ENCODE measurements at places on chromosomes 12 and 14.

DNA sequence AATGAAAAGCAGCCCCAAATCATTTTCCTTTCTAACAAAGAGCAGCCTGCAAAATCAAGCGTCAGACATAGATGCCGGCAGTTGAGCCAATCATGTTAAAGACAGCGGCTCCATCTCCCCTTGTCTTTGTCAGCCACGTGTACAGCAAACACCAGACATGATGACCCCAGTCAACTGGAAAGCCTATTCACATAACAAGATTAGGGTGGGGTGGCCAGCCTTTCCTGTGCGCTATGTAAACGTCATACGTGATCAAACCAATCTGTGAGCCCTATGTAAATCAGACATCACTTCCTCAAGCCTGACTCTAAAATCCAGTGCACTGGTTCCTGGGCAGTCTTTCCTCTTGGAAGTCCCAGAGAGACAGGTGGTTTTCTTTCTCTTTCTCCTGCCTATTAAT is 9.9 kb upstream of the FICD start:
- no peak for DNase-seq

GRCh38 chr12:131923260-131923659 is 5.8 kb upstream of the PUS1 start:
- no peak for DNase-seq

DNA sequence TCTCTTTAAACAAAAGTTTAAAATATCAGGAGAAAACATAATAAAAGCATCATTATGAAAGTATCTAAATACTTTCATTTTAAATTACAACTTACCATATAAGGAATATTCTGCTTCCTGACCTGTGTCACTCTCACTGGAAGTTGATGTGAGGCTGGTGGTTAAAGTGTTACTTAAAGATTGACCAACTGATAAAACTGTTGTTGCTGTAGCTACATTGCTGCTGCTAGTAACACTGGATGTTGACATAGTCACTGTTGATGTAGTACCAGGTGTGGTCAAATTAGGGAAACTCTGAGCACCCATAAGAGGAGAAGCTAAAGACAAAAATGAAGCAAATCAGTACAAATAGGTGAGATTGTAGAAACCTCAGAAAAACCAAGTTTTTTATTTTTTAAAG is 79.9 kb downstream of the HECTD1 start:
- DNase-seq = no peak

GRCh38 chr14:21041676-21042433 is at the start of gene RNASE7:
TSS of gene RNASE7 (plus strand) at chr14:21042362. CDS start at chr14:21042993, 631 bp downstream.
- no peak for DNase-seq

DNA sequence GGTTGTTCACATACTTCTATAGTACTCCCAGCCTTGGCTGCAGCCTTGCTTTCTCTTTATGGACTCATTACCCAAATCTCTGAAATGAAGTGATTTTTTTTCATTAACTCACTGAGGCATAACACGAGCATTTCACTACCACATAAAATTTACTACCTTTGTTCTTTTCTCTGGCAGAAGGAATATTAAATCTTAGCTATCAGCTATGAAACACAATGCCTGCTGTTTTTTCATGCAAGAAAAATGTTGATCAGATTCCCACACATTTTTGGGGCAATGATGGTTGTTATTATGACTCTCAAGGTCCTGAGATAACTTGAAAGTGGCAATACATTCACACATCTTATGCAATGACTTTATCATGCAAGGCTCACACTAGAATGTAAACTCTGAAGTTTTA is 225.3 kb upstream of the ATP2B1 start:
- peak; percentile 90 for DNase-seq

- peak; percentile 11 for DNase-seq
These were observed 887.0 kb downstream of the TMTC2 start for GRCh38 chr12:83573671-83574070.

DNA sequence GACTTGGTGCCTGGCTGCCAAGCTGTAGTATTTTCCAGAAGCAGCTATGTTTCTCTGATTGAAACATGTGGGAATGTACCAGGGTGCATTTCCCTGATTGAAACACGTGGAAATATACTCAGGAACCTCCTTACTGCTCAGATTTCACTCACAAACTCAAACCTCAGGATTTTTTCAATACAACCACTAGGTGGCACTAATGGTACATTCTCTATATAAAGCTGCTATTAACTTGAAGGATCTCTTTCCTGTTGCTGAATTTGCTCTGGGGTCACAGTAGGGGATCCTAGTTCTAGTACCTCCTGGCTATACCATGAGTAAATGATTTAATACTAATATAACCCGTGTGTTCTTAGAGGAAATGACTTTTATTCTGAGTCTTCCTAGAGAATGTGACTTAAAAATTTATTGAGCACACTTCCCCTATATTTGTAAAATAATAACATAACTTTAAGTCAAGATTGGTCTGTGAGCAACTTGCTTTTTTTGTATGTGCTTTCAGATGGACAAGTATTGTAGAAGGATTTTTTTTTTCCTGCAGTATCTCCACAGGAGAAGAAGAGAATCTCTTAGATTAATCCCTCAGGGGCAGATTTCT is 173.8 kb upstream of the MIS18BP1 start:
- DNase-seq = no peak

DNA sequence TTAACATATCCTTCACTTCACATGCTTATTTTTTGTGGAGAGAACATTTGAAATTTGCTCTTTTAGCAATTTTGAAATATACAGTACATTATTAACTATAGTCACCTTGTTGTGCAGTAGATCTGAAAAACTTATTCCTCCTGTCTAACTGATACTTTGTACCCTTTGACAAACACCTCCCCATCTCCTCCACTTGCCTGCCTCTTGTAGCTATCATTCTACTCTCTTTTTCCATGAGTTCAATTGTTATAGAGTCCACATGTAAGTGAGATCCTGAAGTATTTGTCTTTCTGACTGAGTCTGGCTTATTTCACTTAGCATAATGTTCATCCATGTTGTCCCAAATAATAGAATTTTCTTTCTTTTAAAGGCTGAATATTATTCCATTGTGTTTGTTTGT is 9.5 kb upstream of the SERPINA6 start:
- DNase-seq = no peak

- DNase-seq = no peak
These were observed 24.0 kb upstream of the HIGD1C start for GRCh38 chr12:50928392-50928791.

Measured in GM04503 (cell line).